ENCODE measurements at places on chromosomes 2 and 18.

DNA sequence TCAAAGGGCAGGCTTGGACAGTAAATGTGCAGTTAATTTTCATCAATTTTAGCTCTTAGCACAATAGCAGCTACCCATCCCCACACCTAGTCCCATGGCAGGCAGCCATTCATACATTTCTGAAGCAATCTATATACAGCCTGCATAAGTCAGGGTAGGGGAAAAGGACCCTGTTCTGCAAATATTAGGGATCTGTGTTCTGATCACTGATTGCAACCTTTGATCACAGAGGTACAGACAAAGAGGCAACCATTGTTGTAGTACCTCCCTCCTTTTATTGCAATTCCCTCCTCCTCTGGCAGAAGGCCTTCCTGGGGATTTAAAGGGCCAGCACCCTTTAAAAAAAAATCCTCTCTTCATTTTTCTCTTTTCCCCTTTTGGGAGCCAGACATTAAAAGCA, 58.3 kb downstream of the KANSL1L start:
- DNase-seq = no peak

DNA sequence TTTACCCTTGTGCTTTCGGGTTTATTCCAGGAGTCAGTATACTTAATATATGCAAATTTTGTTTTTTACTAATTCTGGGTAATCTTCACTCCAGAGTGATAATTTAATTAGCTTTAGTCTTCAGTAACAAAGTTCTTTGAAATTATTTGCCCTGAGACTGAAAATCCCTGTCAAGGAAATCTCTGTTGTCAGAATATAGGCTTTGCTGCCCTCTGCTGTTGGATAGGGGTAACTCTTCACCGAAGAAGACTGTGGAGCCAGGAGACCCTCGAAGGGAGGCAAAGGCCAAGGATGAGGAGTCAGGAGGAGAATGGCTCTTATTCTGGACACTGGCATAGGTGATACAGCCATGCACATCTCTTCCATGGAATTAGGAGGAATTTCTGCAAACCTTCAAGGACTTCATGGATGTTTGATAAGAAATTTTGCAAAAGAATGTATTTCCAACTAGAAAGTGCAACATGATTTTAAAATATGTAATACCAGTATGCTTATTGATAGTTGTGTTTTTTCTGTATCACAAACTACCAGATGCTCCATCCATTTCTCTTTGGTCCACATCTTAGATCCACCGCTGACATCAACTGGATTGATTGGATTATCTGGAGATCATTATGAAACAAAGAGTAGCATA, 182.3 kb downstream of the RDH14 start:
- DNase-seq = peak; percentile 26

DNA sequence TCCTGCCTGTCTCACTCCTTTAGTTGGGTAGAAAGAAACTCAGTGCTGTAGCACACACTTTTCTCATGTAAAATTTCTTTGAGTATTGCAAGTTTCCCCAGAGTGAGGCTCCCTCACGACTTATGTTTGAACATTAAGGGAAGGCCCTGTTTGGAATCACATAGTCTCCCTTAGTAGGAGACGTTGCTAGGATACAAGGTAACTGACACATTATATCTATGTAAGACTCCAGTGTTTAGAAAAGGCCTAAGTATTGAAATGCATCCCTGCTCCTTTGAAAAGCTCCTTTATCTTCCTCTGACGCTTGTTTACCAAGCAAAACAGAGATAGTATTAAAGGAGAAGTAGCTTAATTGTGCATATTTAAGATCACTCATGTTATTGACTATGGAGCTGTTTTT, 248.2 kb downstream of the PHLPP1 start:
- DNase-seq = no peak

DNA sequence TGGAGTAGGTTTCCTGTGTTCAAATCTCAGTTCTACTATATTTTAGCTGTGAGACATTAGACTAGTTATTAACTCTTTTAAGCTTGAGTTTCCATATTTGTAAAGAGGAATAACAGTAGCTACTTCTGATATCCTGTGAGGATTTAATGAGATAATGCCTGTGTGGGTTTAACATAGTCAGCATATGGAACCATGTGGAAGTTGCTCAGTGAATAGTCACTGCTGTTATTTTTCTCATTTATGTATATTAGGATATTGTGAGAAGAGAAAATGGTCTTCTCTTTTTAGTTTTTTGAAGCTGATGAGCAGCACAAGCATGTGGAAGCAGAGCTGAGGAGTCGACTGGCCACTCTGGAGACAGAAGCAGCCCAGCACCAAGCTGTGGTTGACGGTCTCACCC, 70.5 kb upstream of the STON1 start:
- no peak for DNase-seq

DNA sequence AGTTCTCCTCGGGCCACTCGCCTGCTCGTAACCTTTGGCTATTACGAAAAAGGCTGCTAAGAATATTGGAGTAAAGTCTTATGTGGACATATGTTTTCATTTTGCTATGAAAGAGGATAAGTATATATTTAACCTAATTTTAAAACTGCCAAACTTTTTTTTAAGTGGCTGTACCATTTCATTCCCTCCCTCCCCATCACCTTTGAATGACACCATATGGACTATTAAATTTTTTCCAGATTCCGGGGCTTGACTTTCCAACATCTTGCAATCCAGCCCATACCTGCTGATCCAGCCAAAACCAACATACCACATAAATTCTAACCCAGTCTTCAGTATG, 31.5 kb downstream of the REEP1 start:
- no peak for DNase-seq

GRCh38 chr2:19733951-19734425, 167.8 kb downstream of the TTC32 start:
- no peak for DNase-seq

DNA sequence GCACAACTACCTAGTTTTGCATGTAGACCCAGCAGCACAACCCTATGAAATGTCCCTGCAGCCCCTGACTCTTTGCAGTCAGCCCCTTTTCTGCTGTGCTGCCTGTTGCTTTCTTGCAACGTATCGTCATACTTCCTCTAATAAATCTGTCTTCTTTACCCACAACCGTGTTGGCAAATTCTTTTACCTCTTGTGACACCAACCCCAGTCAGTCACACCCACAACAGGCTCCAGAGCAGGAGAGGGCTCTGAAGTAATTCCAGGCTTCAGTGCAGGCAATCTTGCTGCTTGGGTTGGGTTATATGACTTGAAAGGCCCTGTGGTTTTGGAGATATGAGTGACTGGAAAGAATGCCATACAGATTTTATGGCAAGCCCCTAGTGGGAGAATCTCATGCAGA, 79.1 kb upstream of the KCNH7 start:
- no peak for DNase-seq

DNA sequence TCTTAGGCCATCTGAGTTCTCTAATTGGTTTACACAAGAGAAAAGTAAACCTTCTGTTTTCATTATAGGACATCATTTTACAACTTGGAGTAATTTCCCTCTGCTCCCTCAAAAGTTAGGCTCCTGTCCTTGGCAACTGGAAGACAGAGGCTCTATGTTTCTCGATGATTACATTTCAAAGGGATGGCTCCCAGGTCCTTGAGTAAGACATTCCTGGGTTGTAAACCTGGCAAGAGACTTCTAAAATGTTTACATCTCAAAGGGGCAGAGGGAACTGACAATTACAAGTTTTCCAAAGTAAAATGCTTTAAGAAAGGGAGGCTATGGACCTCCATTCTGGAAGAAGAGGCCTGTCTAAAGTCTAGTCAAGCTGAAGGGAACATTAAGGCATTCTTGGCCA, 268.3 kb upstream of the REG3G start:
- DNase-seq = no peak

- DNase-seq = no peak
Measured at GRCh38 chr18:36066001-36066400, 1.4 kb downstream of the RPRD1A start.

- no peak for DNase-seq
Measured at GRCh38 chr2:100208141-100208770, 65.9 kb upstream of the AFF3 start.

- DNase-seq = no peak
Measured at GRCh38 chr2:175372704-175373701, 191.5 kb upstream of the ATP5MC3 start.

- no peak for DNase-seq
Measured at GRCh38 chr2:57190007-57190406, 856.6 kb upstream of the VRK2 start.

DNA sequence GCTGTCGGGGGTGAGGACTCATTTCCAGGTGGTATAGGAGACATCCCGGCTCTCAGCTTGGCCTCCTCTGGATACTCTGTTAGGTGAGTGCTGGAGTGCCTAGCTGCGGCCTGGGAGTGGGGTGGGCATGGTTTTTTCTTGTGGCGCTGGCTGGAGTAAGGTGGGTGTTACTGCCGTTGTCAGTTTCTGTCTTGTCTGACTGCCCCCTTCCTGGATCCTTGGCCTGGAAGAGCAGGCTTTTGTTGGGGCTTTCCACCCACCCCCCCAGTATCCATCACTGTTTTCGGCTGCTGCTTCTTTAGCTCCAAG, 69.2 kb downstream of the DGKD start:
- DNase-seq = no peak

GRCh38 chr2:203841654-203842053, 25.9 kb upstream of the CTLA4 start:
- no peak for DNase-seq

DNA sequence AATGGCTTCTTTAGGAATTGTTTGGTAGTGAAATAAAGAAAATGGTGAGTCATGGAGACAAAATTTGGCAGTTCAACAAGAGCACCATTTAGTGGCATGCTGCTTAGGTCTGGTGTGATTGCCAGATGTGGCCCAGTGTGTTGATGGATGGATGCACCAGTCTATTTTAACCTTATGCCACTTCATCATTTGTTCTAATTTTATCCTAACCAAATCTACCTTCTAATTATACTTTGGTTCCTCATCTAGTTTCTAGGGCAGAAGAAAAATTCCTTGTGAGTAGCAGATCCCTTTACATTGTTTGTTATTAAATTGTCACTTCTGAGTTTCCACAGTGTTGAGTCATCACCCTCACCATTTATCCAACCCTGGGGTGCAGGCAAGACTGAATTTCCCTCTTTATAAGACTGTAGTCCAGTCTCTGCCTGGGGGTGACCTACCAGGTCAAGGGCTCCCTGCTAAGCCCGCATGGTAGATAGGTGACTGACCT, 32.5 kb downstream of the NABP1 start:
- no peak for DNase-seq

GRCh38 chr2:26569216-26570082, 71.7 kb downstream of the CIB4 start:
- no peak for DNase-seq

DNA sequence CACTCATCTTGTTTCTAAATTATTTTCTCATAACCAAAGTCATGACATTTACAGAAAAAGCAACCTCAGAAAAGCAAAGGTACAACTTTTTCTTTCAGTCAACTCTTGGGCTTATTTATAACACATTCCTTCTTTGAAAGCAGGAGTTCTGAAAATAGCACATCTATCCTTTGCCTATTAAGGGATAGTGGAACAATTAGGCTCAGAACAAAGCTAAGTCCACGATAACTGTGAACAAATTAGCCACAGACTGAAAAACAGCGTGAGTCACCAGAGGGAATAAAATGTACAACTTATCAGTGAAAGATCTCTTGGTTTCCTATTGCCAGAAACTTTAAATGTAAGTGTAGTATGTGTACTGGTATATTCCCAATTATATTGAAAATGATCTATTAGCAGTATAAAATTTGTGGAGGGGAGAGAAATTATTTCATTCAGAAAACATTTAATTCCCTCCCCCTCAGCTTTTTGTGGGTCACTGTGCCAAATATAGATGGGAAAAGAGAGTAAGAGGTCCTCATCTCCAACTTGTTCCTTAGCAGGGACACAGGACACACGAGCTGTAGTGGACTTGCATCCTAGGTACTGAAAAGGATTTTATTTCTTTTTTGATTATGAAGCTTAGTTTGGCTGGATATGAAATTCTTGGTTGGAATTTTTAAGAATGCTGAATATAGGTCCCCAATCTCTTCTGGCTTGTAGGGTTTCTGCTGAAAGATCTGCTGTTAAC, 15.4 kb upstream of the MATN3 start:
- DNase-seq = no peak

GRCh38 chr2:166671235-166671634, 177.2 kb upstream of the SCN7A start:
- DNase-seq = no peak

GRCh38 chr2:23760736-23761135, 166.2 kb downstream of the ATAD2B start:
- no peak for DNase-seq

DNA sequence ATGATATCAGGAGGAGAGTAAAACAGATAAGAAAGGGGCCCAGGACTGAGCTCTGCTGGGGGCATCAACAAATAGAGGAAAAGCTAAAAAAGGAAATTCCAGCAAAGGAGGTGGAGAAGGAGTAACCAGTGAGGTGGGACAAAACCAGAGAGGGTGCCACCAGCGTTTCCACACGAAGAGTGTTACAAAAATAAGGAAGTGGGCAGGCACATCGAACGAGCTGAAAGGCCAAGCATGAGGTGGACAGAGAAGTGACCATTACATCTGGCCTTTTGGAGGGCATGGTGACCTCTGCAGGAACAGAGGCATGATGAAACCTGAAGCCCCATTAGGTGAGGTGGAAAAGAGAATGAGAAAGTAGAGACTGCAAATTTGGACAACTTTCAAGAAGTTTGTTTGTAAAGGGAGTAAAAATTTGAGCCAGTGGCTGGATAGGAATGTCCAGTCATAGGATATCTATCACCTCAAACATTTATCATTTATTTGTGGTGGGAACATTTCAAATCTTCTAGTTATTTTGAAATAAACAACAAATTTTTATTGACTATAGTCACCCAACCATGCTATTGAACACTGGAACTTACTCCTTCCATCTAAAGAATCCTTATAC, 18.4 kb upstream of the VIT start:
- no peak for DNase-seq

- no peak for DNase-seq
Measured at GRCh38 chr2:31693882-31694281, 113.1 kb upstream of the SRD5A2 start.

DNA sequence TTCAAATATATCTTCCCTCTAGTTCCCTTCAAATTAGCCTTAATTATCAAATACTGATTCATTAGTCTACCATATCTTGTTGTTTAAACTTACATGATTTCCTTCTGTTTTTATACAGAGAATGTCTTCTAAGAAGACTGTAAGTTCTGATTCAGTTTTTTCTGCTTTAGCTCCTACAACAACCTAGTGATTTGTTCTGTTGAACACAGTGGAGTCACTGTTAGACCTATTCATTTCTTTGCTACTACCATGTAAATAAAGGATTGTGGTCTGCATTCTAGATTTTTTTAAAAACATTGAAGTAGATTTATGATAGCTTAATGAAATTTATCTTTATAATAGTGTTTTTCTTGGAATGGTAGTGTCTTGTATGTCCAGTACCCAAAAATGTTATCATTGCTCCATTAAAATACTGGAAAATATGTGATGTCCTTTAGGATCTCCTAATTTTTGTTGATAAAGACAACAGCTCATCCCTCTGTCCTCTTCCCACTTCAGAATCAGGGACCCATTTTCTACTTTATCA, 146.4 kb downstream of the MBD5 start:
- no peak for DNase-seq

GRCh38 chr2:5980450-5981190, 288.4 kb downstream of the SOX11 start:
- DNase-seq = no peak

GRCh38 chr2:24122366-24123194, 554 bp downstream of the PFN4 start:
- no peak for DNase-seq

All from CD4-positive, alpha-beta T cell treated with Interleukin-10 for 1 hour (primary cell).